Activated T-helper 2 cell treated with anti-CD3 and anti-CD28 coated beads, Interferon-gamma antibody, Interleukin-2, Interleukin-4, amounts not matched to agents 10 μg/mL and 5 μg/mL and 100 μg/mL, durations not matched to agents 14 hours and 24 hours and 36 hours (primary cell): ENCODE measurements at places on chromosomes 2 and 18.

- peak; percentile 69 for DNase-seq
Observed at GRCh38 chr18:5295231-5295920, at the start of gene ZBTB14. ZBTB14 (minus strand) TSS chr18:5295726; CDS start chr18:5293246, 2,480 bp downstream.

GRCh38 chr2:54526226-54526879 is 70.2 kb downstream of the SPTBN1 start:
- DNase-seq, result no peak

GRCh38 chr2:21037671-21038108 is 6.2 kb downstream of the APOB start:
- DNase-seq, result no peak

DNA sequence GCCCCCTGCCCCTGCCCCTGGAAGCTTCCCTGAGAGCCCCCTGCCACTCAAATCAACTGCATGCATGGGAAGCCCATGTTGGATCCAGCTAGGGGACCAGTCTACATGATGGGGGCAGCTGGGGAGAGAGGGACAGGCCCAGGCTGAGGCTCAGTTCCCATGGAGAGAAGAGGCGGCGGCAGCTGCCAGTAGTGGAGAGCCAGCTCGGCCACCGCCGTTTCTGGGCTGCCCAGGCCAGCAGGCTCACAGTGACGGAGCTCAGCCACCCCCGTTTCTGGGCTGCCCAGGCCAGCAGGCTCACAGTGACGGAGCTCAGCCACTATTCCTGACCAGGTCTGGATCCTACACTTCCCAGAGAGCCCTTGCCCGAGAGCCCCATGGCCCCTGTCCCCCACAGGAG is 3.6 kb downstream of the MAB21L4 start:
- no peak for DNase-seq

DNA sequence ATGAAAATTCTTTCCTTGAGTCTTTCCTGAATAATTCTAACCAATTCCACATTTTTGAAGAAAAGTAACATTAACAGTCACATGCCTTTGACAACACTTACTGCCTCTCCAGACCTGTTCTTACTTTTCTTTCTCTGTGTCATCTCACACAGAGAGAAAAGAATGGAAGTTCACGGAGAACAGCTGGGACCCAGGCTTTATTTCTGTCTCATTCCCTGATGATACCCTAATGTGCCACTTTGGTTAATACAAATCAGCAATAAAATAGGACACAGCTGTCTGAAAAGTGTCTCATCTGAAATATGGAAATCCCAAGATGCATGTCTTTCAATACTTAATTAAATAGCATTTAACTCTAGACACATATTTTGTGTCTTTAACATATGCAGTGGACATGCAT is 42.1 kb upstream of the RAB27B start:
- DNase-seq, result no peak

DNA sequence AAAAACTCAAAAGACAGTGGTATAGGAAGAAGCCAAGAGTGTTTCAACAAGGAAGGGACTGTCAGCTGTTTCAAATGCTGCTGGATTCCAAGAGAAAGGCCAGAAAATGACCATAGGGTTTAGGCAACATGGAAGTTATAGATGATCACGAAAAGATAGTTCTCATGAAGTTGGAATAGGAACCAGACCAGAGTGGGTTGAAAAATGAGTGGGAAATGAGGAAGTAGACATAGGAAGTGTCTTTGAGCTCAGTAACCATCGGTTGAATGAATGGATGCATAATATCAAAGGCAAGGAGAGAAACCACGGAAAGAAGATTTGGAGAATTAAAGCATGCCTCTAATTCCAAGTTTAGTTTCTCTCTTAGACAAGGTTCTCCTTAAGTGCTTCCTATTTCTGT is 1.3 kb downstream of the NCAPH start:
- DNase-seq, result no peak

DNA sequence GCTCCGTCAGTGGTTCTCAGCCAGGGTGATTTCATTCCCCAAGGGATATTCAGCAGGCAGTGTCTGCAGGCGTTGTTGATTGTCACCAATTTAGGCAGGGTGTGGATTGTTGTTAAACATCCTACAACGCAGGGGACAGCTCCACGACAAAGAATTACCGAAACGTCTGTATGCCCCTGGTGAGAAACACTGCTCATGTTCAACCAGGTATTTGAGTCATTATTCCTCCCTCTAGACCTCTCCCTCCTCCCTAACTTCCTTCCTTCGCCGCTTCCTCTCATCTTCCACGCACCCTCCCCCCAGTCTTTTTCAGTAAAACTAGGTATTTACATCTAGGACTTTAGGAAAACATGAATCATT is 50.8 kb downstream of the NCK2 start:
- DNase-seq, result no peak

GRCh38 chr2:218020966-218021535 is 18.3 kb upstream of the TNS1 start:
- DNase-seq, result no peak

- no peak for DNase-seq
Observed at GRCh38 chr2:203758841-203759689, 52.6 kb downstream of the CD28 start.

DNA sequence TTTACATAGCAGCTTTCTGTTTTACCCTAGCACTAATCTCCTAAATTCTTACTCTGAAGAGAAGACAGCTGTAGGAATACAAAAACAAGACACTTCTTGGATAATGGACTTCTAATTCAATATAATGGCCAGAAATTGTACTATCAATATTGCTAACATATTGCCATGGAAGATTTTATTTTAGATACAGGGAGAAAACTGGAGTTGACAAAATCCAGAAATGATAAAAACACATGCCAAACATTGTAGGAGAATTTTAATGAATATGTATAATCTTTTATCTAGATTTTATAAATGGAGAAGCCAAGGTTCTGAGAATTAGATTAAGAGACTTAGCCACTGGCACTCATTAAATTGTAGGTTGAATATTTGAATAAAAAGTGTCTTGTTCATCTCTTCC is 1838.8 kb upstream of the LRRTM1 start:
- no peak for DNase-seq

GRCh38 chr2:46984642-46985476 is 69.3 kb upstream of the MCFD2 start:
- DNase-seq, result peak; percentile 62

DNA sequence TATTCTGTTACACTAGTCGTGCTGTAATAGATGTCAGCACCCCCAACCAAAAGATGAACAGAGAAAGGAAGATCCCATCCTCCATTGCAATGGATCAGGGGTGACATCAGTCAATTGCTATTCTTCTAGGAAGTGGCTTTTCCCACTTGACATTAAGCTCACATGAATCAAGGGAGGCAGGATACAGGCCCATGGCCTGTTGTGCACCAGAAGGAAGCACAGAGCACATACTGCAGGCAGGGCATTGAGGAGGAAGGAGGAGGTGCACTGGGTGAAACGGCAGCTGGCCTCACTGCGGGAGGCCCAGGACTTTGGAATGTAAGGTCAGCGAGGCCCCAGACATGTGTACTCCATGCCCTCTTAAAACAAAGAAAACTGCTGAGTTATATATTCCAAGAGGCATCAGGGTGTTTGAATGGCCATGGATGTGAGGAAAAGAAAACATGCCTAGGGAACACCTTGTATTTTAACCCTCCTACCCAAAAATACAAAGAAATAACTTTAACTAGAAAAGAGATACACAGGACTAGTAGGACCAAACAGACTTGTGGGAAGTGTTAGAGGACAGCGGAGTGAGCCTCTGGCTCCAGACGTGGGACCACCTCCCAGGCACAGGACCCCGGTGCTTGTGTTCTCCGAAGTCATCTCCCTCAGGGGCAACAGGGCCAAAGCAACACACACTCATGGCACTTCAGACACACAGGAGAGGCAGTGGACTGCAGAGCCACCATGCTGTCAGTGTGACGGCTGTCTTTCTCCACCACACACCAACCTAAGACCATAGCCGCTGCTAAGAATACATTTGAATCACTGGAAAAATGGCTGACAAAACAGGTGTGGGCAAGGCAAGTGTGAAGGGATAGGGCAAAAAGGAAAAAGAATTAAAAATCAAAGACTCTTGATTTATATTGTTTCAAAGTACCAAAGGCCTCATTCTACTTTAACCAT is 51.4 kb upstream of the RIOK3 start:
- DNase-seq, result no peak

GRCh38 chr2:230181195-230181594 is 38.6 kb downstream of the SP110 start:
- no peak for DNase-seq

GRCh38 chr2:1115843-1116539 is 165.3 kb downstream of the SNTG2 start:
- no peak for DNase-seq

DNA sequence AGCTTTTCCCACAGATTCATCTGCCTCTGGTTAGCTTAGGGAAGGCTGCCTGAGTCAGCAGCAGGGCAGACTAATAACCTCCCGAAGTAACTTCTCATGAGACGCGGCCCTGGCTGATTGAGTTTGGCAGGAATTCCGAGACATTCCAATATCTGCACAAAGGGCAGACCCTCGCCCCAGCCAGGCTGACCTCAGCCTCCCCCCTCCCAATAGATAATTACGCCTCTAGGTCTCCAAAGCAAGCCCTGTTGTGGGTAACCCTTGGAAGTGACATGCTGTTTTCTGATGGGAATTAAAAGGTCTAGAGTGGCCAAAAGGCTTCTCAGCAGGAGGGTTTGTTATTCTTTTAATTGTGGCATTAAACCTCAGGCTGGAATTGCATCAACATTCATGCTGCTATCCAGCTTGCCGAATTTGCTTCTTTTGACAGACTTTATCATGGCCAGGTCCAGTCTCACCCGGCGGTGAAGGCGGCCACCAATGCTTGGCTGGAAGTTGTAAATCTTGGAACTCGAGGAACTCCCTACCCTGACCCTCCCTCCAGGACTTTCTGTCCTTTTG is 98.0 kb upstream of the SLC14A2 start:
- no peak for DNase-seq

- DNase-seq, result no peak
Observed at GRCh38 chr2:96113951-96114350, 2.4 kb downstream of the ADRA2B start.

DNA sequence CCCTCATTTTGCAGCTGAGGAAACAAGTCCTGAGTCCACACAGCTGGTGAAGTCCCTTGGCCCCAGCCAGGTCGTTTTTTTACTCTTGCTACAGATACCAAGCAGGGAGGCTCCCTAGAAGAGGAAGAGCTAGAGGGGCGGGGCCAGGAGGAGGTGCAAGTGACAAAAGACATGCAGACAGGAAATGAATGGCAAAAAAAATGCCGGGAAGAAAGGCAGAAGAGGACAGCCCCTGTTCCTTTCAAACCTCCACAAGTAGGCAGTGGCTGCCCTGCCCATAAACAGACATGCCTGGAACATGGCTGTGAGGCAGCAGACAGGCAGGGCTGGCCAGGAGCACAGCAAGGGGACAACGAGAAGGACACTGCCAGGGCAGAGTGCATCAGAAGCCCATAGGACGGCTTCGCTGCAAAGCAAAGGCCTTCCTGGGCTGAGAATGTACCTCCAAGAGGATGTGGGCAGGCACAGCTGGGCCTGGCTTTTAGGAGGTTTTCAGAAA is 108.7 kb downstream of the ZBTB7C start:
- DNase-seq, result no peak

DNA sequence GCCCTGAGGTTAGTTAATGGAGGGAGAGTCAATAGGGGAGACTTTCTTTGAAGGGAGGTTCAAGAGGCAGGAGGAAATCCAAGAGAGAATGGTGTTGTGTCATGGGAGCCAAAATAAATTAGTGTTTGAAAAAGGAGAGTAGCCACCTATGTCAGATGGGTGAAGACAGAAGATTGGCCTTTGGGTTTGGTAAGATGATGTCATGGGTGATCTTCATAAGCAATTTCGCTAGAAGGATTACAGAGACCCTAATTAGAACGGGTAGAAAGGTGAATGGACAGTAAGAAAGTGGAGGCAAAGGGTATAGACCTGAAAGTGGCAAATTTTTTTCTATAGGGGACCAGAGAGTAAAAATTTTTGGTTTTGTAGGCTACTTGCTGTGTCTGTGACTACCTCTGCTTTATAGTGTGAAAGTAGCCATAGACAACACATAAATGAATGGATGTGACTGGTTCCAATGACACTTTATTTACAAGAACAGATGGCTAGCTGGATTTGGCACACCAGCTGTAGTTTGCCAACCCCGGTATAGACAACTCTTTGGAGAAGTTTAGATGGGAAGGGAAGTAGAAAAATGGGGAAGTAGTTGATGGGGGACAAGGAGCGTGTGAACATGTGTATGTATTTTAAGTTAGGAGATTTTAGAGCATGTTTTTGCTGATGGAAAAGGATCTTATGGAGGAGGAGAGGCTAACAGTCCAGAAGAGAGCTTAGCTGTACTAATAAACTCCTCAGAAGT is 9.3 kb downstream of the STAMBP start:
- no peak for DNase-seq

DNA sequence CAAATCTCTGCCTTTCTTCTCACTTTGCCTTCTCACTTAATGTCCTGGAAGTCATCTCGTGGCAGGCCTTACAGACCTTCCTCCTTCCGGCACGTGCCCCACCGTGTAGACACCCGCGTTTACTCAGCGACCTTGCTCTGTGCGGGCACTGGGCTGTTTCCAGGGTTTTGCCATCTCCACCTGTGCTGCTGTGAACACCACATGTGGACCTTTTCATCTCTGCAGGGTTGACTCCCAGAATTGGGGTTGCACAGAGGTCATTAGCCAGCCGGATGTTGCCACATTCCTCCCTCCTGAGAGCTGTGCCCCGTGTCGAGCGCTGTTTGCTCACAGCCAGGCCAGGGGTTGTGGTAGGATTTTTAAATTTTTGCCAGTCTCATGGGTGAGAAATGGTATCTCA is 25.4 kb downstream of the KCNG2 start:
- no peak for DNase-seq

DNA sequence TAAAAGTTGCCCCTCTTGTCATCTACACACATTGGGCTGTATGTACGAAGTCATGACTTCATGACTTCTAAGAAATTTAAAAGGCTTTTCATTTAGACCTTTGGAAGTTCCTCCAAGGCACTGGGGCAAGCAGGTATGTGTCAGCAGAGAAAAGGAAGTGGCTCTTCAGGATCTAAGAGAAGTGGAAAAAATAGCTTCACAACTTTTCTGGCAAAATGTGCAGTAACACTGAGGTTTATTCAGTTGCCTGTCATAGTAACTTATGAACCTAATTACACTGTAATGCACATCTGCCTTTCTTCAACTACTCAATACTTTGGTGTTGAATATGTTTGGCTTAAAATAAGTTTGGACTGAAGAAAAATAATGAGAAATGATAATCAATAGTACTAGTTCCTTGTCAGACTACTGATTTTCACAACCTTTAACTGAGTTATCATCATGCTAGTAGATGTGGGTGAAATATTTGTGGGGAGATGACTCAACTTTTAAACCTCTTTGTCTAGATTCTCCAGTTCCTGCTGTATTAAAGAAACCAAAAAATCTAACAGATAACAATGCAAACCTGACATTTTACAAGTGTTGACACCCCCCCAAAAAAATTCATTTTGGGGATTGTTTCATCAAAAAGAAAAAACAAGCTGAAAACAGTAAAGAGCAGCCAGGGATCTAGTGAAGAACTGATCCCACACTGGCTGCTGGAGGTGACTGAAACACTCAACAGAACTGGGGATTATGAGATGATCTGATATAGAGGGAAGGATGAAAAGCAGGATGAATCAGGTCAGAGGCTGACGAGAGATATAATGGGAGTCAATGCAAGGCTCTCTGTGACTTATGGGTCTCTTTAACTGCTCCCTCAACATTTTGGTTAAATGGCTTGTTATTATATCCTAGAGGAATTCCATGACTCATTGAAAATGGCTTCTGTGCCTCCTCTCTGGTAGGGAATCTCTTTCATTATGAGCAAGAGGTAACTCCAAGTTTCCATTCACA is 84.6 kb downstream of the COLEC12 start:
- DNase-seq, result no peak
